ENCODE measurements at places on chromosomes 5 and 9.

- no peak for DNase-seq
Measured at GRCh38 chr9:10721301-10721700, 108.5 kb upstream of the PTPRD start.

DNA sequence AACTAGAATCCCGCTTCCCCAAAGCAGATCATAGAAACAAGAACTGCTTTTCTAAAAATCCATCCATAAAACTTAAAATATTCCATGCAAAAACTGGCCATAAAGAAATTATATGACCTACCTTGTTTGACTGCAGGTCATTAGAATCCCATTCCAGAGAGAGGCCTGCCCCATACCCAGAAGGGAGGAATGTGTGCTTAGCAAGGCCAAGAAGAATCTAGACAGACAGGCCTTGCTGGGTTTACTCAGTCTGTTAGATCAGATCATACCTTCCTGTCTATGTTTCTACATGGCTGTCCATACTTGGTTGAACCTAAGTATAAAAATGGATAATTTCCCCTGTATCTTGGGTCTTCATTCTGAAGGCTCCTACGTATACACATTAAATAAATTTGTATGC, 358.8 kb upstream of the TRPC7 start:
- no peak for DNase-seq

DNA sequence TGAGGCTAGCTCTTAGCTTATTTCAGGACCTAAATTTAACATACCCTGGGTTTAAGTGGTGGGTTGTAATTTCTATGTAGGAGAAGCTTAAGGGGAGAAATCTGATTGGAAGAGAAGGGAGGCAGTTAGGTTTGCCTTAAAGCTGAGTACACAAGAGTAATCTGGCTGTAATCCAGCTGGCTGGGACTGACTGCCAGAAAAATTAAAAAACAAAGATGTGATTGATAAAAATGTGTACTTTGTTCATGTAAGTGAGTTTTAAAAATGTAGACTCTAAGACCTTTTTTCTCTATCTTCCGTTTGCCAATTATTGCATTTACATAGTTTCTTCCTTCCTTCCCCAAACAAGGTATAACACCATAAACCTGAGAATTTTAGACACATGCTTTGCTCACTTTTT, 17.5 kb upstream of the MSMP start:
- no peak for DNase-seq

- DNase-seq = no peak
Measured at GRCh38 chr5:13248253-13248652, 696.2 kb downstream of the DNAH5 start.

- DNase-seq = peak; percentile 66
Measured at GRCh38 chr9:130857864-130858738, 23.0 kb downstream of the ABL1 start.

DNA sequence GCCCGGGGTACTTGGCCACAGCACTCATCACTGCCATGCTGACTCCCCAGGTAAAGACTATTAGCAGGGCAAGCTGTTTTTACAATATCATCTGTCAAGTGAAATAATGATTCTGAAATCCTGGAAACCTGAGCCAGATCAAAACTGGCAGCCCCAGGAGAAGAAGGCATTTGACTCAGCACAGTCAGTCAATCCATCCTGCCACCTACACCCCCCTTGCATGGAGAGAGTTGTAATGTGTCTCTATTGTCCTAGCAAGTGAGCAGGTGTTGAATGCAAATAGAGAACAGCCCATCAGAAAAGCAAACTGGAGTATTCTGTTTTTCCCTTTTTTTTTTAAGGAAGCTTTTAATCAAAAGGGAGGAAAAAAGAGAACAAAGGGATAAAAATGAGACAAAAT, 291.2 kb downstream of the BRINP1 start:
- no peak for DNase-seq

DNA sequence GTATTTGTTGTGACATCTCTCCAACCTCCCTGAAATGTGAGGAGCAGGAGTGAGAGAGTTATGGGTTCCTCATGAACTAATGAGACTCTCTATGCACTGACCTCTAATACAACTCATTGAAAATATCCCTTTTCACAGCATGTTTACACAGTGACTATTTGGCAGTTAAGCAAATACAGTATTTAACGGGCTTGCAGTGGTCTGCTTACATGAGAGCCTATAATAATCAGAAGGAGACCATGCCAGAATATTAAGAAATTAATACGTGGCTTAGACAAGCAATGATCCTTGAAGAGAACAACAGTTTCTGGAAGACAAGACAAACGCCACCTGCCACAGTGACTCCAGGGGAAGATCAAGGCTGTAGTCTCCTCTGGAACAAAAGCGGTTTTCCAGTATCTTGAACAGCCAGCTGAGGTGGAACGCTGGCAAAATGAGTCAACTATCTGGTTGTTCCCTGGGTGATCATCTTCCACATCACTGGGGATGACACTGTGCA, 424.5 kb downstream of the DMAC1 start:
- no peak for DNase-seq

DNA sequence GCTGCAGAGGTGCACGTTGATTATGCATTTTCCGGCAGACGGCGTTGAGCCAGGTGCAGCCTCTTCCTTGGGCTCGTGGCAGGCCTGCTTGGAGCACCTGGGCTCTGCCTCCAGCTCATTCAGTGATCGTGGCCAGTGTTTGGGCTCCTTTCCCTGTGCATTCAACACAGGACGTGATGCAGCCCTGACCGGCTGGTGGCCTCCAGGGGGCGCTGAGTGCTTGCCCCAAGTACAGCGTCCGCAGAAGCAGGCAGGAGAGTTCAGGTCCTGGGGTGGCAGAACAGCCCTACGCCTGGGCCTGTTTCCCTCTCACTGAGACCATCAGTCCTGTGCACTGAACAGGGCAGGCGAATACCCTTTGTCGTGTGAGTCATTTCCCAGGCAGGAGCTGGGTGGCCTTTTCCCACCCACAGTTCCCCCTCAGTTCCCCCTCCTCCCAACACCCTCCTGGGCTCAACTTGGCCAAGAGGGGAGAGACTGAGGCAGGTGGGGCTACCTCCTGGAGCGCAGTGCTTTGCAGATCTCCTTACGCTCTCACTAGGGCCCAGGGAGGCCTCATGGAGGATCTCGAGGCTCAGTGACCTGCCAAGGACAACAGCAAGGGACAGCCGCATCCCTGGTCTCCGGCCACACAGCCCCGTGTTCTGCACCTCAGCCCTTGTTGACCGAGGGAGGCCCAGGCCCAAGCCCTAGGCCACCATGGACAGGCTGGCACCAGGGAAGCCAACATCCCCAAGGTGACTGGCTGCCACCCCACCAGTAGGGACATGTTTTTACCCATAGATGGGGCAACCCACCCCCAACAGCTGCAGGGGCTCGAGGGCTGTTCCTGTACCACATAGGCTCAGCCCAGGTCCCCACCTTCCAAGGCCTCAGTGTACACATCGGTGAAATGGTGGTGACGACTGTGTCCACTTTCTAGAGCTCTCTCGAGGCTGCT, 52.9 kb downstream of the LRSAM1 start:
- DNase-seq = peak; percentile 64

- DNase-seq = no peak
Measured at GRCh38 chr9:108568093-108568492, 287.7 kb downstream of the ACTL7B start.

GRCh38 chr5:84381502-84382362, 2.9 kb downstream of the EDIL3 start:
- peak; percentile 36 for DNase-seq

GRCh38 chr5:141342773-141343172, 856 bp upstream of the PCDHGA3 start:
- no peak for DNase-seq

GRCh38 chr5:159083548-159084452, 15.9 kb downstream of the EBF1 start:
- no peak for DNase-seq

GRCh38 chr5:34494111-34494755, 161.9 kb upstream of the RAI14 start:
- no peak for DNase-seq

GRCh38 chr5:115588640-115589039, 13.6 kb downstream of the TICAM2 start:
- DNase-seq = peak; percentile 43

DNA sequence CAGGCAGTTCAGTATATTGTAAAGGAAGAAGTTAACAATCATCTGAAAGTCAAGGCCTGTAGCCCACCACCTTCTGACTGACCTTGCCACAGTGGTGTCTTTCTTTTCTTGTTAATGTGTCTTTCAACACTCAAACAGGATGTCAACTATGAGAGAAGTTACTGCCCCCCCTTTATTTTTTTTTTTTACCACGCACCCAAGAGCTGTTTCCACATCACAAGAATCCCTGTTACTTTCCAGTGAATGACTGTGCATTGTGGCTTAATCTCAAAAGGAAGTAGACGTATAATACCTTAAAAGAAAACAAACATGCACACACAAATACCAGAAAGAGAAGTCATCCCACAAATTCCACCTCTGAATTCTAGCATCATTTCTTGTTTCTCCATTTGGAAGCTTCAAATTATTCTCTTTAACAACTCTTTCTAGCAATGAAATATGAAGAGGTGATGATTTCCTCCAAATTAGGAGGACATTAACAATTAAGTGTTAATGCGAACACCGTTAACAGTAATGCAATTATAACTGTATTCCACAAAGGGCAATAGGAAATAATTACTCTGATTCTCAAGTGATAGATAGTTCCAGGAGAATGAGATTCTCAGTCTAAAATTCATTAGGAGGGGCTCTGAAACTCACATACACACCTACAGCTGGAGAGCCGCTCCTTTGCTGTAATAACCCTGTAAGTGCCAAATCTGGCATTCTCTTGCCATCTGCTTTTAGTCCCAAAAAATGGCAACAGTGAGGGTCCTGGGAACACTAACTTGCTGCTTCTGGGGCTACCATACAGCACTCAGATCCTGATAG, 201.0 kb downstream of the EFNA5 start:
- no peak for DNase-seq

DNA sequence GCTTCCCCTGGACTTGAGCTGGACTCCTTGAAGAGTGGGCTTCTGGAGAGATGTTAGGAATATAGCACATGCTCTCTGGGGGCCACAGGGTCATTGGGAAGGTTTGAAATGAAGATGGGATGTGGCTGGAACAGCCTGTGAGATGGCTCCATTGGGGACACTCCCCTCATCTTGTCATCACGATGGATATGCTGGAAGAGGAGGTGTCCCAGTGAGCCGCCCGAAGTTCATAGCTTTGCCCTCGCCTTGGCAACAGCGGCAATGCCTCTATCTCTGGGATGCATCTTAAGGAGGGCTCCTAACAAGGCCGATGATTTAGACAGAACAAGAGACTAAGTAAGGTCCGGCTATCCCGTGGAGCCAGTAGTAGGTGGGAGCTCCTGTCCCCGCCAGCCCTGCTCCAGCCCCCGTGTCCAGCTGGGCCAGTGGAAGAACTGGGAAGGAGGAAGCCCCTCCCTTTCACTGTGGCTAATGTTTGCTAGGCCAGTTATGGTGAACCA, 23.9 kb downstream of the AMBP start:
- no peak for DNase-seq

GRCh38 chr9:94441796-94442195, 113.1 kb upstream of the PCAT7 start:
- no peak for DNase-seq

GRCh38 chr5:144307736-144308135, 137.1 kb downstream of the KCTD16 start:
- peak; percentile 28 for DNase-seq

DNA sequence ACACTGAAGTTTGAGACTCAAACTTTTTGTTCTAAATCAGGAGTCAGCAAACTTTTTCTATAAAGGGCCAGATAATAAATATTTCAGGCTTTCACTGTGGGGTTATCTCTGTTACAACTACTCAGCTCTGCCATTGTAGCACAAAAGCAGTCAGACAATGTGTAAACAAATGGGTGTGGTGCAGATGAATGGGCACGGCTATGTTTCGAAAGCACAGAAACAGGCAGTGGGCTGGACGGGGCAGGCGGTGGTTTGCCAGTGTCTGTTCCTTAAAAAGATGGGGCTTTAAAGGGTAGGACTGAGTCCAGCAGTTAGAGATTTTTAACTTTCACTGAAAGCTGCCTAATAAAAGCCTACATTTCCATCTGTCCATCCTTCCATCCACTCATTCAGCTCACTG, 48.9 kb downstream of the PFDN1 start:
- DNase-seq = no peak

DNA sequence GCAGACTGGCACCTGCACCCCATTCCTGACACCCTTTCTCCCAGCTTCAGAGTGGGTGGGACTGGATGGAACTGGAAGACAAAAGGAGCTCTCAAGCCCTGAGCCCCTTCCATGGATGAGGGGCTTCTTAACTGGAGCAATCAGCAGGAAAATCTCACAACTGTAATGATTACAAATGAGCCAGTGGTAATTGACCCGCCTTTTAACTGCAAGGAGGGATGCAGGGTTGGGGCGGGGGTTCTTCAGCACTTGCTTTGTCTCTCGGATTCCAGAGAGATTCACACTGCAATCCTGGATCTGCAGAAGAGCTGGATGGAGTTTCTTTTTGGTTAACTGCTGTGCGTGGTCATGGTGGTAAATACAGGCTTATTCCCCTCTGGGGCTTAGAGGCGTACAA, 160.1 kb upstream of the SHB start:
- no peak for DNase-seq

- DNase-seq = no peak
Measured at GRCh38 chr9:37574241-37574721, 1.9 kb downstream of the FBXO10 start.

DNA sequence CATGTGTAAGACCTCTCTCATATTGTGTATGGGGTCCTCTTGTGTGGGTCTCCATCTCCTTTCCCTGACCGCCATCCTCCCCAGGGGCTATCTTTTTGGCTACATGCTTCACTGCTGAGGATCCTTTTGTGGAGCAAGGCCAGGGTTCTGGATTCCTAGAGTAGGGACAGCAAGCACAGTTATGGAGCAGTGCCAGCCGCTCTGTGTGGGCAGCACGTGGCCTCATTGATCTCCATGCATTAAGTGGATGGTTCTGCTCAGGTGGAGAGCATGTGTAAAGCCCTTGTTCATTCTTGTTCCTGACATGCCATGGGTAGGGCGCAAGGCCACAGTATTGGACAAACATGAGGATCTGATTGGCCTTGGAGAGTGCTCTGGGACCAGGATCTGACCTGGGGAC, 8.9 kb downstream of the PHF2 start:
- no peak for DNase-seq

DNA sequence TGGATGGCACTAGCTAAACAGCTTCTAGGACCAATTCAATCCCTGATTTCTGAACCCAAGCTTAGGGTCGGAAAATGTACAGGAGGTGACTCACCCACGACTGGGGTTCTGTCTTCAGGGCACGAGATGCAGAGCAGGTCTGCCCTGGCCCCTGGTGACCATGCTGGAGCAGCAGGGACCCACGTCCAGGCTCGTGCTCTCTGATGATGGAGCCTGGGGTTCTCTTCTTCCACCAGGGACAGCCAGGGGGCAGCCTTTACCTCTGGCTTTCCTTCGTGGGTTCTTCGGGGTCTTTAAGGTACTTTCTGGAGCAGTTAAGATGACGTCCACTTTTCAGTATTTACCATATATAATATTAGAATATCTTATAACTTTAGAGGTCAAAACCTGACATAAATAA, 2.1 kb downstream of the CFAP77 start:
- DNase-seq = no peak

DNA sequence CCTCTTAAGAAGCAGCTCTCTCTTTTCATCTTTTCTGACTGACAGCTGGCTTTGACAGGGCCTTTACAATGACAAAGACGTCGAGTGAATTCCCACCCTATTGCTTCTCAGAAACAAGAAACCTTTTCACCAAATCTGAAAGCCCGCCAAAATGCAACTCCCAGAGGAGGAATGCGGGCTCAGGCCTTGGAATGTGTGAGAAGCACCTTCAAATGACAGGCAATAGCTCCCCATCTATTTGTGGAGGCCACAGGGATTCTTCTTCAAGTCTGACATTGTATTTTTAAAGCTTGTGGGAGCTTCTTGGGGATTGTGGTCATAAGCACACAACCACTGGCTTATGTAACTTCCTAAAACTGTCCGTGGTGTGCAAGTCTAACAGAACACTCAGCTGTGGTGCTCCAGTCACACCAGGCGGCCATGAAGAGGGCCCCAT, 72.7 kb downstream of the DPYSL3 start:
- DNase-seq = no peak

Measured in cerebellum (tissue), 4 donors.